ENCODE measurements at places on chromosomes 5 and 9.
A peak's percentile ranks its signal among the peaks of the same experiment; 100 is the strongest.

DNA sequence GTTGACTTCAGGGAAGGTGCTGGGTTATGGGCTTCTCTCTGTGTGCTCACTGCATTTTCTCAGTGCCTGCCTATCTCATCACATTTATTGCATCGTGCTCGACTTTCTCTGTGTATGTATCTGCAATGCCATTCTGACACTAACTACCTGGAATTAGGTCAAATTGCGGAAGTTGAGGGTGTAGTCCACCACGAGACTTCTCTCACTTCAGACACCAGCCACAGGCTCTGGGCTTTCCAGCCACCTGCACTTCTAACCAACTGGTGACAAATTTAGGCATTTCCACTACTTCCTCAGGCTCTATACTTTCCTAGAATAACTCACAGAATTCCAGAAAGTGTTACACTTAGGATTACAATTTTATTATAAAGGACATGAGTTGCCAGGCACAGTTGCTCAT is 188.6 kb upstream of the ZNF608 start:
- no peak for DNase-seq

DNA sequence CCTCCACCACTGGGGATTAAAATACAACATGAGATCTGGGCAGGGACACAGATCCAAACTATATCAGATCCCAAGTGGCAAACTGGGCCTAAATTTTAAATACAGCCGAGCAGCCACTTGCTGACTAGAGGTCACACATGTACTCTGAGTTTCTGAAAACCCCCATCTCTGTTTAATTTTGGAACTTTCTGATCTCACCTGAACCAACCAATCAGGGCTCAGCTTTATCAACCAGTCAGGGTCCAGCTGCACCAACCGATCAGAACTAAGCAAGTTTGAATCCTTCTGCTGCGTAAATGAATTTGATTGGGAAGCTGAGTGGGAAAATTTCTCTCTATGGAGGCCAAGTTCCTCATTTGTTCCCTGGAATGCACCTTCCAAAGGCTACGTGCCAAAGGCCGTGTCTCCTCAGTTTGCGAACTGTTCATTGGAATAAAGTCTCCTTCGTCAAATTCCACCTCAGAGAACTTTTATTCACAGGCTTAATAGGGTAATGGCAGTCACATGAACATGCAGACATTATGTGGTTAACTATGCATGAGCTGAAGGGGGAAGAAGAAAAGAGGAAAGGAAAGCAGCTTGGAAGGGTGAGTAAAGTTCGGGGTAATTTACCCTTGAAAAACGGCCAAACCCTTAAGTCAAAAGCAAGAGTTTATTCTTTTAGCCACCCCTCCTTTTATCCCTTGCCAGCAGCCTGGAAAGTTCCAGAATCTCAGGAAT is 3.7 kb downstream of the CD180 start:
- DNase-seq: no peak

DNA sequence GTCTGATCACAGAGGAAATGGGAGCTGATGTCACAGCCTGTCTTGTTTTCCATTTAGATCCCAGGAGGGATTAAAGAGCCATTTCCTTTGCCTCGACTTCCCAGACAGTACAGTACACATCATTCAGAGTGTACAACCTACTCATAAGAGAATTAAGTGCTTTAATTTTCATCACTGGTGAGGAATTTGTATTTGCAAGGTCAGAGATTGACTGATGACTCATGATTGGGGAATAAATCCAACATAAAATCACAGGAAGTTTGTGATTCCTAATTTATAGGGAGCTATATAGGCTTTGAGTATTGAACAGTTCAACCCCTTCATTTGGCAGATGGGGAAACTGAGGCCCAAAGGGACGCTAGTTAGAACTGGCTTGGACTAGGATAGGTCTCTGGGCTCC is 4.1 kb upstream of the TOMM5 start:
- DNase-seq: no peak

GRCh38 chr5:127398508-127398907 is 107.9 kb downstream of the MEGF10 start:
- no peak for DNase-seq

DNA sequence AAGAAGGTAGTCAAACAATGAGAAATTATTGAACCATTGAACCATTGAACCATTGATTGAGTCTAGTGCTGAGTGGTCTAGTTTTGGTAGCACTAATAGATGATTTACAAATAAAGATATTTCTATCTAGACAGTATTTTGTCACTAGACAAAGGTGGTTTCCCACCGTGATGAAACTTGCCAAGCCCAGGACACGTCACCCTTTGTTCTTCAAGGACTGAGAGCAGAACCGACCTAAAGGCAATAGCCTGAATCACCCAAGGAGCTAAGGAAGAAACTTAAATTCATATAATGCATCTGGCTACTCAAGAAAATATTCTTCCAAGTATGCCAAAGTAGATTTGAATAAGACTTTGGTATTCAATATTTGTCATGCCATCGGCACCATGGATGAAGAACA is 103.3 kb downstream of the ESM1 start:
- no peak for DNase-seq

- DNase-seq: no peak
Observed at GRCh38 chr5:95027775-95028174, 257.1 kb downstream of the MCTP1 start.

DNA sequence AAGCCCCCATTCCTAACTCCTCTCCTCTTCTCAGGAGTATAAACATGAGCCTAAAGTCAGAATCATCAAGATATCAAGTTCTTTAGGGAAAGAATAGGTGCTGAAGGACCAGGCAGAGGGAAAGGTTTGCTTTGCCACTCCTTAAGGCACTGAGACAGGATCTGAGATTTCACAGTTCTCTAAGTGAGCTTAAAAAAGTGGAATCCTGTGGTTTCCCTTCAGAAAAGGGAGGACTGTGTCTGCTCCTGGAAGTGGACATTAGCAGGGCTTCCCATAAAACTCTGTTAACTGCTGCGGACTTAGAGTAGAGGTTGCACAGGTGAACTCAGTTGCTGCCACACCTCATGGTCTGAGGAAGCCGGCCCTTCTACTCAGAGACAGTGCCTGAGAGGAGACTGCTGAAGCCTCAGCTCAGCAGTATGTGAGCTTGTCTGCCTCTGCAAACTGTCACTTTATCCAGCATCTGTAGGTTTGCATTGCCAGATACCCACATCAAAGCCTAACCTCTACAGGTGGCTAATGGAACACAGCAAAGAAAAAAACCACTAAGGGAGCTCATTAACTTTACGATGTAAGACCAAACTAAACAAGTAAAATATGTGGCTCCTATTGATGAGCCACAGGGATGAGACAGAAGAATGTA is 42.9 kb downstream of the RIC1 start:
- no peak for DNase-seq

- peak; percentile 54 for DNase-seq
Observed at GRCh38 chr5:133287500-133287899, 235.7 kb downstream of the HSPA4 start.

GRCh38 chr5:119319401-119319800 is 36.4 kb upstream of the TNFAIP8 start:
- DNase-seq: no peak

DNA sequence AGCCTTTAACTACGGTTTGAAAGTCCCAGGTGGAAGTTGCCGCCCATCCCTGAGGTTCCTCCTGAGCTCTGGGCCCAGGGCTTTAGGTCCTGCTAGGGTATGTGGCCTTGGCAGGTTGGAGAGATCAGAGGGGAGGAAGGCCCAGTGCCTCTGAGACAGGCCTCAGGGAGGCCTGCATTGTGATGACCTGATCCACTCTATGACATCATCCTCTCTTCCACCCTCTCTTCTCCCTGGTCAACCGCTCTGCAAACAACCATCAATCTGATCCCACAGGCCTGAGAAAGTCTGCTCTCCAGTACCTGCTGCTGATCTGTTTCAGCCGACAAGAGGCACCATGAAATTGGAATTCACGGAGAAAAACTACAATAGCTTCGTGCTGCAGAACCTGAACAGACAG is at the start of gene CCIN:
TSS of gene CCIN (plus strand) at position 223 of the 400 bp plus-strand sequence. CDS start at position 338, 115 bp downstream.
- no peak for DNase-seq

DNA sequence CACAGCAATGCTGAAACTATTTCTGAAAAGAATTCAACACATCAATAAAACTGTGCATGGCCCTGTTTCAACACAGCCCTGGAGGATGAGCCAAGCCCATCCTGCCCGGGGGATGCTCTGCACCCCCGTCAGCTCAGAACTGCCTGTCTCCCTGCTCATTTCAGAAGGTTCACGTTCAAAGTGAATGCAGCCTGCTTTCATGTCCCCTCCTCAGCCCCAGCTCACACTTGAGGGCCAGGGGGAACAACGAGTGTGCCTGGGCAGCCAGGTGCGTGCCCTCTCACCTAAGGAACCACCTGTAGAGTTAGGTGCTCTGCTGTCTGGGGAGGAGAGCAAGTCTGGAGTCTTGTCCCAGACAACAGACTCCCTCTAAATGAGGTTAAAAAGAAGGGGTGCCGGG is 348.5 kb upstream of the IRX2 start:
- DNase-seq: no peak

- DNase-seq: no peak
Observed at GRCh38 chr5:150286820-150287219, 2.8 kb downstream of the CAMK2A start.

GRCh38 chr5:11429254-11429653 is 475.0 kb downstream of the CTNND2 start:
- no peak for DNase-seq

DNA sequence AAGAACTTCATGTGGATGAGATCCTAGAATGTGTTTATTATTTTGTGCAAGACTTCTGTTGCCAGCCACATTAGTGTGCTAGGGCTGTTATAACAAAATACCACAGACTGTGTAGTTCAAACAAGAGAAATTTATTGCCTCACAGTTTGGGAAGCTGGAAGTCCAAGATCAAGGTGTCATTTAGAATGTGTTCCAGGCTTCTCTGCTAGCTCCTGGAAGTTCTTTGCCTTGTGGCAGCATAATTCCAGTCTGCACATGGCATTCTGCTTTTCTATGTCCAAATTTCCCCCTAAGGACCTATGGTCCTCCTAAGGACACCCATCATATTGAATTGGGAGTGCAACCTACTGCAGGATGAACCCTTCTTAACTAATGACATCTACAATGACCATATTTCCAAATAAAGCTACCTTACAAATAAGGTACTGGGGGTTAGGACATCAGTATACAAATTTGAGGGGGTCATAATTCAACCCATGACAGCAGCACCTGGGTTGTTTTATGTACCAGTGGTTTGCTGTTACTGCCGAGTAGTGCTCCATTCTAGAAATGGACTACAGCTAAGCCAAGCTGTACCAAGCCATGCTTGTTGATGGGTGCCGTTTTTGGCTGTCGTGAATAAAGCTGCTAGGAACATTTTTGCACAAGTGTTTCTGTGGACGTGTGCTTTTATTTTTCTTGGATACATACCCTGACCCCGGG is 52.7 kb downstream of the DAPK1 start:
- no peak for DNase-seq

DNA sequence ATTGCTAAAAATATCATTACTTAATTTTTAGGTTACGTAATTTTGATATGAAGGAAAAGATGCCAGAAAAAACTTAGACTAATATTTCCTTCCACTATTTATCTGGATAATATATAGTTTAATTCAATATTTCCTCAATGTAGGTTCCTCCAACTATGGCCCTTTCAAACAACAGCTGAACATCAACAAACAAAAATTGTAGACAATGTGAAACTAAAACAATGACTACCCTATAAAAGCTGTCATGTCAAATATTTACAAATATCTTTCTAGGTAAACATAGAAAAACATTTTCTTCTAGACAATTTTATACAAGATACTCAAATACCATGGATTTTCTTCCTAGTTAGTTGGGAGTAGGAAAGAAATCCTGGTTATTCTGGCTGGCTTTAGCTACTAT is 16.9 kb downstream of the ELOVL7 start:
- no peak for DNase-seq

GRCh38 chr5:57102905-57103255 is 71.0 kb upstream of the GPBP1 start:
- DNase-seq: no peak

DNA sequence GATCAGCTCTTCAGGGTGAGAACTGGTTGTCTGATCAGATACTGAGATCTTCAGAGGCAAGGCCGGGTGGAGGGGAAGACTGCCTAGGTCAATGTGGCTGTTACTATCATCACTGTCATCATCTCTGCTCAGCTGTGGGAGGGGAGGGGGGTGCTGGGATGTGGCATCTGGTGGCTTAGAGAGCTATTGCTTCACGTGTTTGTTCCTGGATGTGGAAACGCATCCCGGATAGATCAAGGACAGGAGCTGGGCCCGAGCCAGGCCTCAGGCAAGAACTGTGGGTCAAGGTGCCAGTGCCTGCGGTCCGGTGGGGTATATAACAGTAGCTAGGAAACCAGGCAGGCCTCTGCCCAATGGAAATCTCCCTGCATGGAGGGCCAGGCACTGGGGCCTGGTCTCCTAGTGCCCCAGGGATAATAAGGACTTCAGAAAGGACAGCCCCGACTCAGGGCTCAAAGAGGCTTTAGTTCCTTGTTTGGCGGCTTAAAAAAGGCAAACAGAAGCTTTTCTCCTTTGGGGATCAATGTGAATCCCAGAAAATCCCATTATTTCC is 30.3 kb upstream of the TIFAB start:
- DNase-seq: no peak

- no peak for DNase-seq
Observed at GRCh38 chr5:144436007-144436406, 265.3 kb downstream of the KCTD16 start.

- DNase-seq: no peak
Observed at GRCh38 chr9:110446171-110446570, 108.5 kb upstream of the TXNDC8 start.

GRCh38 chr5:20500546-20500945 is 512.5 kb upstream of the CDH18 start:
- no peak for DNase-seq

GRCh38 chr9:107907255-107907654 is 417.7 kb upstream of the KLF4 start:
- no peak for DNase-seq

- DNase-seq: no peak
Observed at GRCh38 chr5:135729321-135729786, 105.1 kb upstream of the SLC25A48 start.

DNA sequence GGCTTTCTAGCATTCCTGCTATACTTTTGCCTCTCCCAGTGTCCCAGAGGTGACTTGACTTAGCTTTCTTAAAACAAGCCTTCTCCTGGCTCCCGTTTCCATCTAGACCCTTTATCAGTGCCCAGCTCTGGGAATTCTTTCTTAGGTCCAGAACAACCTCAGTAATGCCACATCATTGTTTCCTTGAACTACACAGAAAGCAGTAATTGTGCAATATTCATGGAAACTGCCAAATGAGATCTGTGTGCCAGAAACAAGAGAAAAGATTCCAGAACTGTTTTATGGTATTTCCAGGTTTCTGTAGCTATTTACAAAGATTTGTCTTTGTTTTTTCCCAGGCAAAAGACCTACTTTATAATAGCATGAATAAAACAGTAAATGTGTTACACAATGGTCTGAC is 391.3 kb downstream of the SLCO4C1 start:
- no peak for DNase-seq

- no peak for DNase-seq
Observed at GRCh38 chr9:71506821-71507220, 261.5 kb downstream of the CEMIP2 start.

DNA sequence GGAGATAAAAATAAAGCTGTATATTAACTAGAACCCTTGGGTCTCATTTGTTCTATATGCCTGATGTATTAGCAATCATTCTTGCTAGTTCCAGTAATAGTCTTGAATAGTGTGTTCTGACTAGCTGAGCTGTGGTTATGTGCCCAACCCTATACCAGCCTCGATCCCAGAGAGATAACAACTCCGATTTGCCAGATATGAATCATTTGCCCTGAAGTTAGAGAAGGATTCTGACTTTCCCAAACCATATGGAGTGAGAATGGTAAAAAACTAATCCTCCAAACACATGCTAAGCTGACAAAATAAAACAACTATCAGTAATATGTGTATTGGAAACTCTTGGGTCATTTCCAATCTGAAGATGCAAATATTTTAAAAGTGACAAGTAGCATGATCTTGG is 64.8 kb downstream of the ALDH1A1 start:
- no peak for DNase-seq

Measured in activated CD8-positive, alpha-beta memory T cell treated with anti-CD3 and anti-CD28 coated beads, Interleukin-2, amount 10 ng/mL, durations not matched to agents 7 days and 5 days (primary cell).